ENCODE measurements at places on chromosomes 7 and 10.

GRCh38 chr7:7944619-7945282, 23.8 kb upstream of the GLCCI1 start:
- DNase-seq, result no peak

DNA sequence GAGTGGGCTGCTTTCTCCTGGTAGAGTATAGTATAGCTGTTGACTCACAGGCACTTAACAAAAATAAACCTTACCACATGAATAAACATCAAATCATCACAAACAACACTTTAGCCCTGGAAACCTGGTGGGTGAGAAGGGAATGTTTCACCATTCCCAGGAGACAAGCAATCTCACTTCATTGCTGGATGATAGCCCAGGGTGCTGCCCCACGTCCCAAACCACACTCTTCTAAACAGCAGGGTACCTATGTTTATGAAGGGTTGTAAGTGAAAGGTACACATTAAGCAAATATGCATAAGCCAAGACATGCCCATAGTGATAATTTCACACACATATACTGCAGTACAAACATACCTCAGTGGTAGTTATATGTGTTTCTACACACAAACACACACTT, 276.2 kb downstream of the FGFR2 start:
- DNase-seq, result no peak

DNA sequence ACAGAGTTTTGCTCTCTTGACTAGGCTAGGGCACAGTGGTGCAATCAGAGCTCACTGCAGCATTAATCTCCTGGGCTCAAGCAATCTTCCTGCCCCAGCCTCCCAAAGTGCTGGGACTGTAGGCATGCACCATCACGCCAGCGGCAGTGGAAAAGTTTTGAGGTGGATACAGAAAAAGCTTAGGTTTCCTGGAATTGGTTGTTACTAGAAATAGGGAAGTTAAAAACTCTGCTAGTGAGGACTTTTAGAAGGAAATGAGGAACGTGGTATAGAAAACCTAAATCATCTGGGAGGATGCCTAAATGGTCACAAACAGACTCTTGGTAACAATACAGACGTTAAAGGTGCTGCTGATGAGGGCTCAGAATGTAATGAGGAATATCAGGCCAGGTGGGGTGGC, 10.9 kb upstream of the SNX8 start:
- DNase-seq, result no peak

GRCh38 chr7:134432296-134433152, 26.4 kb downstream of the AKR1B1 start:
- peak; percentile 85 for DNase-seq

All from NCI-H1930 (cell line).